ENCODE measurements at places on chromosomes 16 and 17.
A peak's percentile ranks its signal among the peaks of the same experiment; 100 is the strongest.

GRCh38 chr17:56777859-56778258 is 55.9 kb downstream of the C17orf67 start:
- no peak for DNase-seq

- no peak for DNase-seq
These were observed 23.0 kb downstream of the CES1 start for GRCh38 chr16:55809851-55810250.

DNA sequence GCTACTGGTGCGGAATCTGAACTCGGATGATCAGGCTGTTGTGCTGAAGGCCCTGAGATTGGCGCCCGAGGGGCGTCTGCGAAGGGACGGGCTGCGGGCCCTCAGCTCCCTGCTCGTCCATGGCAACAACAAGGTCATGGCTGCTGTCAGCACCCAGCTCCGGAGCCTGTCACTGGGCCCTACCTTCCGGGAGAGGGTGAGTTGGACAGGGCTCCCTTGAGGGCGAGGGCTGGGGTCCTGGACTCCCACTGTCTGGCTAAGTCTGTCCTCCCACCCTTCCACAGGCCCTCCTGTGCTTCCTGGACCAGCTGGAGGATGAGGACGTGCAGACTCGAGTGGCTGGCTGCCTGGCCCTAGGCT is 16.7 kb upstream of the CTCF start:
- DNase-seq = no peak

GRCh38 chr16:66605177-66605978 is 874 bp downstream of the CMTM3 start:
- DNase-seq = no peak

DNA sequence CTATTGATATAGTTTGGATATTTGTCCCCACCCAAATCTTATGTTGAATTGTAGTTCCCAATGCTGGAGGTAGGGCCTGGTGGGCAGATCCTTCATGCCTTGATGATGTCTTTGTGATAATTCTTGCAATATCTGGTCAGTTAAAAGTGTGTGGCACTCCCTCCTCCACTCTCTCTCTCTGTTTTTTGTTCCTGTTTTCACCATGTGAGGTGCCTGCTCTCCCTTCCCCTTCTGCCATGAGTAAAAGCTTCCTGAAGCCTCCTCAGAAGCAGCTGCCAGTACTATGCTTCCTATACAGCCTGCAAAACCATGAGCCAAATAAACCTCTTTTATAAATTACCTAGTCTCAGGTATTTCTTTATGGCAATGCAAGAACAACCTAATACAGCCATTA is 47.3 kb downstream of the TOM1L2 start:
- no peak for DNase-seq

- no peak for DNase-seq
These were observed 47.2 kb upstream of the ELAC2 start for GRCh38 chr17:13065032-13065431.

GRCh38 chr16:89120921-89121351 is 27.3 kb downstream of the ACSF3 start:
- no peak for DNase-seq

DNA sequence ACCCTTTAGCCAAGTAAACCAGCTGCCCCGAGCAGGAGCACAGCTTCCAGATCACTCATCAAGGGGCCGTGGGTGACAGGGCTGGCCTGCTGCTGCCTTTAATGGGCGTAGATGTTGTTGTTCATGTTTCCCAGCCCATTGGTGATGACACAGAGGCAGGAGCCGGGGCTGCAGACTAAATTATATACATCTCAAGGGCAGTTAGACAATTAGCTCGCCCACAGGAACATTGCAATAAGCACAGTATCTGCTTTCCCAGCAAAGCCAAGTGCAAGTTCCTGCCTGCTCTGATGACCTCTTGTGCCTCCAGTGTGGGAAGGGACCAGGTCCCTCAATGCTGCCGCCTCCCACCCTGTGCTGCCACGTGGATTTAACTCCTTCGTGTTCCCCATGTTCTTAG is 485.8 kb downstream of the MAF start:
- no peak for DNase-seq

GRCh38 chr16:75105306-75106061 is 11.1 kb downstream of the LDHD start:
- DNase-seq = no peak

GRCh38 chr16:3872216-3872895 is 8.2 kb downstream of the CREBBP start:
- no peak for DNase-seq

GRCh38 chr17:40418428-40418706 is 671 bp upstream of the TOP2A start:
- no peak for DNase-seq

DNA sequence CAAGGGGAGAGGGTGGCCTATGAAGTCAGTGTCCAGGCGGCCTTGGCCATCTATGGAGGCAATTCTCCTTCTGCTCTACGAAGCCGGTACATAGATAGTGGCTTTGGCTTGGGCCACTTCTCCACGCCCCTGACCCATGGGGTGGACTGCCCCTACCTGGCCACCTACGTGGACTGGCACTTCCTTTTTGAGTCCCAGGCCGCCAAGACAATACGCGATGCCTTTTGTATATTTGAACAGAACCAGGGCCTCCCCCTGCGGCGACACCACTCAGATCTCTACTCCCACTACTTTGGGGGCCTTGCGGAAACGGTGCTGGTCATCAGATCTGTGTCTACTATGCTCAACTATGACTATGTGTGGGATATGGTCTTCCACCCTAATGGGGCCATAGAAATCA is 17.3 kb downstream of the AOC3 start:
- no peak for DNase-seq

DNA sequence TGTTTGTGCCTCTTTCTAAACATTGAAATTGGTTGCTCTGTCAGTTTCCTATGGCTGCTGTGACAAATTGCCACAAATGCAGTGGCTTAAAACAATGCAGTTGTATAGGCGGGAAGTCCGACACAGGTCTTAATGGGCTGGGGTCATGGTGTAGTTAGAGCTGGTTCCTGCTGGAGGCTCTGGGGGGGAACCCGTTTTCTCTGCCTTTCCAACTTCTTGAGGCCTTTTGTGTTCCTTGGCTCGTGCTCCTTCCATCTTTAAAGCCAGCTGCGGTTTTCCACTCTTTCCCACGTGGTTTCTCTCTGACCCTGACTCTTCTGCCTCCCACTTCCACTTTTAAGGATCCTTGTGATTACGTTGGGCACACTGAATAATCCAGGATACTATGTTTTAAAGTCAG is 12.5 kb downstream of the EPN2 start:
- DNase-seq = no peak

GRCh38 chr16:4097826-4098240 is 18.4 kb downstream of the ADCY9 start:
- DNase-seq = no peak

DNA sequence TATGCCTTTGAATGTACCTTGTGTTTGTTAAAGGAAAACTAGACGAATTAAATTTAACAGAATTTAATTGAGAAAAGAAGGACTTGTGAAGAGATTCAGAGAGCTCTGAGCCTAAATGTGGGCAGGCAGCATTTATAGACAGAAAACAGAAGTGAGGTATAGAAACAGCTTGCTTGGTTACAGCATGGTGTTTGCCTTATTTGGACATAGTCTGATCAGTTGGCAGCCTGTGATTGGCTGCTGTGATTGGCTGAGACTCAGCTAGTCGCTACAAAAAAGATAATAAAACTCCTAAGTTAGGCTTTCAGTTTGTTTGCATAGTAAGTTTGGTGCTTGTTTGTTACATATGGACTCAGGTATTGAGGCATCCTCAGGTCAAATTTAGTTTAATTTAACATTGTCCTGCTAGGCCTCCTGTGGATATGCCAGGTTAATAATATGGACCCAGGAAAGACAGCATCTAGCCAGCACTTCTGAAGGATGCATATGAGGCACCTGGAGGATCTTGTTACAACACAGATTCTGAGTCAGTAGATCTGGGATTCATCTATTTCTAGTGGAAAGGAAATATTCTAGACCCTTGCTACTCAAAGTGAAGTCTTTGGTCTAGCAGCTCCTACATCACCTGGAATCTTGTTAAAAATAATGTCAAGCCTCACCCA is 43.4 kb downstream of the SLFN5 start:
- peak; percentile 22 for DNase-seq

GRCh38 chr17:38658741-38659345 is 15.9 kb downstream of the EPOP start:
- DNase-seq = no peak

- no peak for DNase-seq
These were observed 16.8 kb downstream of the TPSD1 start for GRCh38 chr16:1272453-1273198.

DNA sequence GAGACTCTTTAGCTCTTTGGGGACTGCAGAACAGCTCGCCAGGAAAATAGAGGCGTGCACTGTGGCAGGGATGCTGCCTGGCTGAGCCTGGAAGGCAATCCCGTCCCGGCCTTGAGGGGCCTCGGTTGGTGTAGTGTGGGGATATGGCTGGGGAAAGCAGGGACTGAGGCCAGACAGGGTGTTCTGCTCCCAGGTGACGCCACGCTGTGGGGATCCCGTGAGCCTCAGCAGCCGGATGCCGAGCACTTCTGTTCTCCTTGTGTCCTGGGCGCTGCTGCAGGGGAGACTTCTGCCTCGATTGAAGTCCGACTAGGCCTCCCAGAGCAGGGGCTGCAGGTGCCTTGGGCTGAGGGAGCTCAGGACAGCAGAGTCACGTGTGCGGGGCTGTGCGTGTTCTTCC is 72.6 kb downstream of the BANP start:
- DNase-seq = no peak

GRCh38 chr16:59192551-59193199 is 458.6 kb upstream of the GOT2 start:
- DNase-seq = peak; percentile 59

- no peak for DNase-seq
These were observed 41.5 kb downstream of the CYB5B start for GRCh38 chr16:69465881-69466280.

GRCh38 chr16:64280317-64280716 is 841.5 kb downstream of the CDH11 start:
- DNase-seq = no peak

- no peak for DNase-seq
These were observed 1.7 kb upstream of the STAC2 start for GRCh38 chr17:39227364-39227919.

GRCh38 chr17:80770881-80771611 is 220.6 kb upstream of the CHMP6 start:
- DNase-seq = no peak

DNA sequence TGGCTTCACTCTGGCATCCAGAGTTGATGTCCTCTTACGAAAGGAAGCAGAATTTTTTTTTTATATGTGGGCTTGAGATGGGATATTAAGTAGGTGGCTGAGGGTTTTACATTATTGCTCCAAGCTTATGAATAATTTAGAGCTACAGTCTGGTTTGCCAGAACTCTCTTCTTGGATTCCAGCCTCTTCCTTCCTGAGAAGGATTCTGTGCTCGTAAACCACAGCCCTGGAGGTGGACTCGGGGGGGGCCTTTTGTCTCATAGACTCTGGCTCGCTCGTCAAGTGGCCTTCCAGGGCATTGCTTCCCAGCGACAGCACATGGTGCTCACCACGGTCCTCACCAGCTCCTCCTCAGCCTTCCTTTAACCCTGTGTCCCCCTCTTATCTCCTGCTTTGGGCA is 43.2 kb downstream of the TMEM11 start:
- DNase-seq = no peak

GRCh38 chr17:39801055-39801454 is 63.1 kb downstream of the IKZF3 start:
- no peak for DNase-seq

- DNase-seq = no peak
These were observed 129.6 kb downstream of the ENGASE start for GRCh38 chr17:79204261-79204660.

DNA sequence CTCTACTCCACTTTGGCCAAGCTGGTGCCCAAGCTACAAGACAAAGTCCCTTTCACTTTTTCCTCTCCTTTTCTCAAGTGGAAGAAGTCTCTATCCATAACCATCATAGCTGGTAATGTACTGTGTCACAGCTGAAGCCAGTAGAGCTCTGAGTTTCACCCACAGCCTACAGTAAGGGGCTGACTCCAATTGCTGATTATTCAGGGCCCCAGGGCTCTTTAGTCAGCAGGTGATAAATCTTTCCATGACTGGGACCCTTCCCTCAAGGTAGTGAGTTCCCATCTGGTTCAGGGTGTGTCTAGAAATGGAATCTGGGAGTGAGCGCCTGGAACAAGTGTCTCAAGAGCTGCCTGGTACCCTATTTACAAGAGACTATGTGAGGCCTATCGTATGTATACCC is 436.0 kb upstream of the CA10 start:
- no peak for DNase-seq

DNA sequence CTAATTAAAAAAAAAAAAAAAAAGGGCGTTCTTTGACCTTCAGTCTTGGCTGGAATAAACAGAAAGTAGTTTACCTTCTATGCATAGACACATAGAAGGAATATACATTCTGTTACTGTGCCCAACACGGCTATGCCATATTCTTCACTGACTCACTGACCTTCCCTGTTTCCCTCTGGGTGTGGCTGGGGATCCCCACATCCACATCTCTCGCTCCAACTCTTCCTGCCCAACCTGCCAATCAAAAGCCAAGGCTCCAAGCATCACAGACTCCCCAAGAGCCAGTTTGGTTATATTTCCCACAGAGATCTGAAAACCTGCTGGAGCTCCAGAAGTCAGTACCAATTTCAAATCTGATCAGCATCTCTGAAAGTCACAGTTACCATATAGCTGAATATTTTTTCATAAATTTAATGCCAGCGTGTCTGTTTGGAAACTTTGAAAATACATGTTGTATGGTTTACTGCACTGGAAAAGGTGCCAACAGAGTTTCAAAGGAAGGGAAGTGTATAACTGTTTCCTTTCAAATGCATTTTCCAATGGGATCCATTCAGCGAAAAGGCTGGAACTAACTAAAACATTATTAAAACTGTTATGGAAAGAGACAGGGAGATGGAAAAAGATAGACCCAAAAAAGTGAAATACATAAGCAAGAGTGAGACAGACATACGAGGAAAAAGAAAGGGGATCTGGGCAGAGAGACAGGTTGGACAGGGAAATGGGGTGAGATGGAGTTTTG is 91.8 kb downstream of the SMG6 start:
- DNase-seq = no peak

- DNase-seq = no peak
These were observed 10.5 kb downstream of the HAP1 start for GRCh38 chr17:41723801-41724475.

GRCh38 chr16:86605950-86606349 is 27.6 kb downstream of the FOXL1 start:
- DNase-seq = no peak
